ENCODE measurements at places on chromosomes 12 and 14.

DNA sequence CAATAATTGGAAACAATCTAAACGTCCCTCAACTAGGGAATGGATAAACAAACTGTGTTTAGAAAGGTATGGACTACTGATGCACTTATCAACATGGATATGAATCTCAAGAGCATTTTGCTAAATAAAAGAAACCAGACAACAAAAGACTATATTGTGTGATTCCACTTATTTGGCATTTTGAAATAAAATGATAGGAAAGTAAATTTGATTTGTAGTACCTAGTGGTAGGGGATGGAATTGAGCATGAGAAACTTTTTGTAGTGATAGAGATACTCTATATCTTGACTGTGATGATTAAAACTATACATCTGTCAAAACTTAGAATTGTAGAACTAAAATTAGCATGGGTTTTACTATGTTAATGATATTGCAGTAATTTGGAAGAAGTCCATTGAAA, 87.1 kb downstream of the ARID2 start:
- no peak for DNase-seq

GRCh38 chr12:69433653-69434052, 36.5 kb upstream of the FRS2 start:
- DNase-seq: no peak

DNA sequence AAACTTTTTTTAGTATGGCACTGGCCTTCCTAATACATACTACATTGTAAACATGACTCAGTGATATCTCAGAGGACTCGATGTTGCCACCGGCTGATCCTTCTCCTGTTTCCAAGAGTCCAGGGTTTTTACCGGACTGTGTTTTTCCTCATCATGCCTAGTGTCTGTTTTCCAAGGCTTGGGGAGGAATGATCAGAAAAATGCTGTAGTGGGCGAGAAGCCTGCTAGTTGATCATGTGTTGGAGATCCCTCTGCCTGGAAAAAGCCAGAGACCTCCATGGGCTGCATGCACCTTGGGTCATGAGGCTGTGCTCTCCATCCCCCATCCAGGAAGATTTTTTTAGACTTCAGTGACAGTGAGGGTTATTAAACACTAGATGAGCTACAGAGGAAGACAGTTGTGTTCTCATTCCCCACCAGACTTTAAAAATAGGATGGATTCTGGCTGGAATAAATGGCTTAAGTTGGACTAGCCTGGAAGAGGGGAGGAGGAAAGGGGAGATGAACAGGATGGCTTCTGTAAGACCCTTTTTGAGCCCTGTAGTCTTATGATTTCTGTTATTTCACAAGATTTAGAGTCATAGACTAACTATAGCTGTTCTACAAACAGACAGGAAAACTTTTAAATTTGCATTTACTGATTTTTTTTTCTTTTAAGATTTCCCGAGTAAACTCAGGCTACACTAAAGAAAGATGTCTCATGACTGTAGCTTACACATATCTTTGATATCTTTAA, 145.7 kb downstream of the SAMD4A start:
- DNase-seq: no peak

- DNase-seq: no peak
Observed at GRCh38 chr14:32085845-32086383, 8.8 kb downstream of the ARHGAP5 start.

GRCh38 chr12:89706551-89706950, 2.1 kb downstream of the ATP2B1 start:
- no peak for DNase-seq
